ENCODE measurements at places on chromosomes 7 and 10. TPM values are rescaled to one million over a fixed set of nuclear protein-coding genes. Genes with fewer than 3 reads are reported as not detected.

DNA sequence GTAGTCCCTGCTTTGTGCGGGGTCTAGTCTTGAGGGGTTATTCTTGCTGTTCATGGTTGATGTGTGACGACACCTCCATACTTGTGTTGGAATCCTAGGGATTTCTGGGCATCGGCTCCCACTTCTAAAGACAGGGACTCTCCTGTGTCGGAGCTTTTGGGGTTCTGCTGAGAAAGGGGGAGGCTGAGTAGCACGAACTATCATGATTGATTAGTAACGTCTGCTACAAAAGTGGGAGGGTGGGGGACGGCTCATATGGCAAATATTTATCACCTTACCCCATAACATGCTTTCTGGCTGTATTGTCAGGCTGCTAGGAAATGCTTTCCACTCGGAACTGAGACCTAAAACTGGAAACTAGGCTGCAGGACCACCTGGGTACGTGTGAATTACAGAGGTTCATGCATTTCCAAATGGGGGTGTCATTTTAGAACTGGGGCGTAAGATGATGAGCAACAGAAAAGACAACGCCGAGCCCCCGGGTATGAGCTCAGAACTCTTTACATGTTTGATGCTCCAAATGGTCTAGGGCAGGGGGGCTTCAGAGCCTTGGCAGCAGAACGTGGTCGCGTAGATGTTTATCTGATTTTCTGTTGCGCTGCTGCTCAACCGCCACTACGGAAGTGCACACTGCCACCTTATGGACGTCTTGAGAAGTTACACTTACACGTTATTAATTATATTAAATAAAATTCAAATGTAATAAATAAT, 15.1 kb upstream of the NME8 start:
- peak; percentile 52 for DNase-seq

DNA sequence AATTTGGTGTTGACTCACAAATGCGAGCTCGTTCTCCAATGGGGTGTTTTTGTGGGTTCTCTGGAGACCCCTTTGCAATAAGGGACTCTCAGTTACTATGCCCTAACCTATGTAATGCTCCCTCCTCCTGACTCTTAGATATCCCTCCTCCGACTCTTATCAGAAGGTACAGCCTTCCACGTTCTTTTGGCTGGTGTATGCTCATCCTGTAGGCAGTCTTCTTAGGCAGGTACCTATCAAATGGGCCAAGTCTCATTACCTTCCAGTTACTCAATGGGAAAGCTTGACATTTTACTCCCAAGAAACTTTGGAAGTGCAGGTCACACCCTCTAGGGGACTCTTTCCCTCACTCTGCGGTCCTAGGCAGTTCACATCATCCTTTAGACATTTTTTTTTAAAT, 32.6 kb downstream of the SLC26A5 start:
- no peak for DNase-seq

DNA sequence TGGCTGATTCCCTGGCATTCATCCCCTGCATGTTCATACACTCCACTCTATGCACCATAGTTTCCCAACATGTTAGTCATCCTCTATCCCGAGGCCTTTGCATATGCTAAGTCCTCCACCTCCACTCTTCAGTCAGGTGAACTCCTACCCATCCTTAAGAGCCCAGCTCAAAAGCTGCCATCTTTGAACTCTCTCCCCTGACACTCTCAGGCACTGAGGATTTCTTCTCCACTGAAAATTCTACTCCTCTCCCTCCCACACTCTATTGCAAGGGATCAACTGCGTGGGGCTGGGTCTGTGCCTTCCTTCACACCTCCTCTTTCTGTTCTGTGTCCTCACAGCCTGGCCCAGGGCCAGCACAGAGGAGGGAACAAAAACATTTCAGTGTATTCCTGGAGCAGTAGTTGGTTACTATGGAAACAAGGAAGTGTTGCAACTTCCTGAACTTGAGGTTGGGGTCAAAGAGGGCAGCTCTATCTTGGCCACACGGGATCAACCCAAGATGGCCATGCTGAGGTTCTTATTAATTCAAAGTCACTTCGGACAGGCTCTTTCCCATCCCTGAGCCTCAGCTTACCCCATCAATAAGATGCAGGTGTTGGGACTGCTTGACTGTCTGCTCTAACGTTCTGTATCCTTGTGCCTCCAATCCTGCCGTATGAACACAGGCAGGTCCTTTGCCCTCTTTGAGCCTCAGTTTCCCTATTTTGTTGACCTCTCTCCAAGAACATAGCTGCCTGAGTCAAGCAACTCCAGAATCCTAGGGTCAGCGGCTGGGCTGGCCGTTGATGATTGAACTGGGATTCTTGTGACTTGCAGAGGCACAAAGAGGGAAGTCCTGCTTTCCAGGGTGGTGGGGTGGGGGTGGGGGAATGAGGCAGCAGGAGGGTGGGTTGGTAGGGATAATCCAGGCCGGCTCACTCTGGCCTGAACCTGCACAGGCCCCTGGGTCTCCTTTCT, 15.5 kb downstream of the ZMIZ1 start:
- DNase-seq: no peak

- DNase-seq: peak; percentile 86
These were observed 37.5 kb upstream of the EGR2 start for GRCh38 chr10:62853710-62854109.

- DNase-seq: no peak
These were observed 34.1 kb upstream of the TSPAN33 start for GRCh38 chr7:129110258-129110981.

Gene KLHL7
- 18.3 TPM for total RNA-seq

Gene CALHM1
- 1.1 TPM for total RNA-seq

Gene ERVW-1
- total RNA-seq: not detected

Gene EVX1
- total RNA-seq: not detected

Gene STEAP2
- total RNA-seq: not detected

Gene APBB1IP
- total RNA-seq: 73.8 TPM

Gene PDCD11
- total RNA-seq: 67.7 TPM

Gene DGKB
- total RNA-seq: not detected

Gene SPDYE18
- 1.1 TPM for total RNA-seq

Gene PPP1R17
- total RNA-seq: not detected

Data from activated CD8-positive, alpha-beta memory T cell treated with anti-CD3 and anti-CD28 coated beads, Interleukin-2, amount 10 ng/mL, durations not matched to agents 7 days and 5 days (primary cell).